A673 (cell line): ENCODE measurements at places on chromosomes 6 and 20. TPM values are rescaled to one million over a fixed set of nuclear protein-coding genes. Genes with fewer than 3 reads are reported as not detected.

DNA sequence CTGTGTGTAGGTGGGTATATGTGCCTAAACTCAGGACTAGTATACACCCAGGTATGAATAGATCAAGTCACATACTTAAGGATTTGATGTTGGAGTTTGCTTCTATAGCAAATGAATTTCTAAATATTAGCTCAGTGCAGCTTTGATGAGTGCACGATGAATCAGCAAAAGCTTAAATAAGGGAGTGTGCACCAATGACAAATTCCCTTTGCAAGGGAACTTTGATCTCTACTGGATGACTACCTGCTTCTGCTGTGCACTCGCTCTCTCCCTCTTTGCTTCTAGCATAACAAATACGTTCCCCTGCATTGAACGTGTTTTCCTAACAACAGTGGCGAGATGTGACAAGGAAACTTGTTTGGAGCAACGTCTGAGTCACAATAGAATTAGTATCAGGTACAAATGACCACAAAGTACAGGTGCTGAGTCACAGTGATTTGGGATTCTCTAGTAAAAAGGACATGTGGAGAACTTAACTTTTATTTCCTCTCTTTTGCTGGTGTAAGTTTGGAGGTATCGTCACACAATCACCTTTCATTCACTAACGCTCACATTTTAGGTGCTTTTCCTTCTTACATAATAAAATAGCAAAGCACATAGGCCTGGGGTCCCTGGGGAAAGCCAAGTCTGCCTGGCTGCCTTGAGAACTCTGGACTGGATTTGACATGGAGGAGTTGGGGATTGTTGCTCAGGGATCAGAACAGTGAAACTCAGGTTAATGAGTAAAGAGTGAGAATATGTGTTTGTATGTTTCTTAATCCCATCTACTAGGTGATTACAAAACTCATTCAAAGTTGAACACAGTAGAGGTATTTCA lies 49.7 kb downstream of the KLHL31 start:
- H3K4me3 ChIP-seq: no peak overlapping the region
- no peak for DNase-seq
- no peaks in the 10 kb centered on the region for H3K36me3 ChIP-seq
- H3K4me1 ChIP-seq: no peaks in the 10 kb centered on the region

DNA sequence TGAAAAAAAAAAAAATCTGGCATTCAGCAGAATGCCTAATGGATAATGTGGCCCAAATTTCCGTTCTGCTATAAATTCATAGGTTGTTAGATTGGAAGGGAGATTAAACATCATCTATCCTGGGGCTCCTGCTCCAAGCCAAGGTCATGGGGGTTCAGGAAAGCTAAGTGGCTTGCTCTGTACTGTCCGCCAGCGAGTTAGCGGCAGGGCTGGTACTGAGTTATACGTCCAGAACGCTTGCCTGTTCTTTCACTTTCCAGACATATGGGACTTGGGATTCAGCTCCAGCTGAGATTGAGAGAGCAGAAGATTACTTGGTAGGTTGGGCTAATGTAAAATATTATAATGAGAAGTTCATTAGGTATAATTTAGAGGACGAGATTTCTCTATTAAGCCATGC lies 858 bp downstream of the RWDD1 start:
- H3K4me3 ChIP-seq: peak overlapping the region; percentile 75
- H3K27ac ChIP-seq: peak overlapping the region; percentile 91
- peaks cover 9% of the 10 kb centered on the region for H3K36me3 ChIP-seq
- H3K27me3 ChIP-seq: no peaks in the 10 kb centered on the region
- H3K4me1 ChIP-seq: peaks cover 23% of the 10 kb centered on the region
- DNase-seq: no peak

GRCh38 chr6:163670336-163670735 lies 255.8 kb downstream of the QKI start:
- no peak overlapping the region for H3K4me3 ChIP-seq
- H3K4me1 ChIP-seq: peaks cover 44% of the 10 kb centered on the region
- DNase-seq: peak; percentile 14
- no peaks in the 10 kb centered on the region for H3K36me3 ChIP-seq
- no peaks in the 10 kb centered on the region for H3K27me3 ChIP-seq

GRCh38 chr6:47804821-47805220 lies 23.0 kb downstream of the OPN5 start:
- no peaks in the 10 kb centered on the region for H3K4me1 ChIP-seq
- peaks cover 9% of the 10 kb centered on the region for H3K27me3 ChIP-seq
- no peak overlapping the region for H3K27ac ChIP-seq
- no peak for DNase-seq

- no peak overlapping the region for H3K4me3 ChIP-seq
- H3K27ac ChIP-seq: no peak overlapping the region
- DNase-seq: no peak
- H3K36me3 ChIP-seq: no peaks in the 10 kb centered on the region
- no peaks in the 10 kb centered on the region for H3K4me1 ChIP-seq
- H3K27me3 ChIP-seq: no peaks in the 10 kb centered on the region
Measured at GRCh38 chr20:48592107-48592940, 235.5 kb downstream of the PREX1 start.

DNA sequence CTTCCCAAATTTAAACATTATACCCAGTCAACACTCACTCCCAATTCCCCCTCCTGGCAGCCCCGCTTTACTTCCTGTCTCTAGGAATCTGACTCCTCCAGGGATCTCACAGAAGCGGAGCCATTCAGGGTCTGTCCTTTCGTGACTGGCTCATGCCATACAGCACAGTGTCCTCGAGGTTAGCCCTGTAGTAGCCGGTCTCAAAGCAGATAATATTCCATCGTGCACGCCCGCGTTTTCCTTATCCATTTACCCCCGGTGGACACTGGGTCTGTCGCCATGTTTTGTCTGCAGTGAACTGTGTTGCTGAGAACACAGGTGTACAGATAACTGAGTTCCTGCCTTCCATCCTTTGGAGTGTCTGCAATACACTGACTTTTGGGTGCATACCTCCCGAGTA lies 95.3 kb downstream of the TTLL2 start:
- H3K27me3 ChIP-seq: no peaks in the 10 kb centered on the region
- no peak overlapping the region for H3K27ac ChIP-seq

- no peaks in the 10 kb centered on the region for H3K36me3 ChIP-seq
- H3K27ac ChIP-seq: no peak overlapping the region
- H3K27me3 ChIP-seq: no peaks in the 10 kb centered on the region
- no peaks in the 10 kb centered on the region for H3K4me1 ChIP-seq
- H3K4me3 ChIP-seq: no peak overlapping the region
Measured at GRCh38 chr20:11403711-11404110, 514.0 kb upstream of the BTBD3 start.

- peak within 1 kb of the TSS; percentile 76 for H3K4me3 ChIP-seq
- peak; percentile 87 for DNase-seq
- peaks cover 43% of the 10 kb centered on the region for H3K36me3 ChIP-seq
- peak within 1 kb of the TSS; percentile 99 for H3K27ac ChIP-seq
- H3K4me1 ChIP-seq: peaks cover 12% of the 10 kb centered on the region
Measured at GRCh38 chr6:31620586-31621319, at the start of gene PRRC2A. Gene PRRC2A, plus strand, starts transcription at chr6:31620715. Its CDS starts 2,075 bp downstream, at chr6:31622790.

GRCh38 chr6:130780122-130780521 lies 47.1 kb upstream of the SMLR1 start:
- H3K4me1 ChIP-seq: no peaks in the 10 kb centered on the region
- DNase-seq: no peak
- H3K36me3 ChIP-seq: no peaks in the 10 kb centered on the region
- H3K4me3 ChIP-seq: no peak overlapping the region

DNA sequence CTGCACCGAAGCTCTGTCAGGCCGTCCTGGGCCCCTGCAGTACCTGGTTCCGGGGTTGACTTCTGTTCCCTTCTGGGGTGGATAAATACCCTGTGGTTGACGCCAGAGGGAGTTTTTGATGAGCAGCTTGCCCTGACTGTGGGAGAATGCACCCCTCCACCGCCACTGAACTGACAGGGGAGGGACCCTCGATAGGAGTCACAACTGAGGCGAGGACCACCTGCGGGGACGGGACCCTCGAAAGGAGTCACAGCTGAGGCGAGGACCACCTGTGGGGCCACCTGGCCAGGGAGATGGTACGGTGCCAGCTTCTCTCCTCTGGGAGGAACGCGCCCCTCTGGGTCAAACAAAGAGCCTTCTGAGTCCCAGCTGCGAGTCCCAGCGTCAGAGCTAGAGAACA lies 100.1 kb upstream of the FRMD1 start:
- no peak overlapping the region for H3K27ac ChIP-seq

Gene KIAA1755
- not detected in 2 replicates for total RNA-seq

Gene SESN1
- 3.4 and 4.1 TPM in 2 replicates for total RNA-seq

Gene NMBR
- total RNA-seq: not detected in 2 replicates

Gene RFX6
- total RNA-seq: not detected in 2 replicates
